ENCODE measurements at places on chromosomes 1 and 21. TPM values are rescaled to one million over a fixed set of nuclear protein-coding genes. Genes with fewer than 3 reads are reported as not detected.

DNA sequence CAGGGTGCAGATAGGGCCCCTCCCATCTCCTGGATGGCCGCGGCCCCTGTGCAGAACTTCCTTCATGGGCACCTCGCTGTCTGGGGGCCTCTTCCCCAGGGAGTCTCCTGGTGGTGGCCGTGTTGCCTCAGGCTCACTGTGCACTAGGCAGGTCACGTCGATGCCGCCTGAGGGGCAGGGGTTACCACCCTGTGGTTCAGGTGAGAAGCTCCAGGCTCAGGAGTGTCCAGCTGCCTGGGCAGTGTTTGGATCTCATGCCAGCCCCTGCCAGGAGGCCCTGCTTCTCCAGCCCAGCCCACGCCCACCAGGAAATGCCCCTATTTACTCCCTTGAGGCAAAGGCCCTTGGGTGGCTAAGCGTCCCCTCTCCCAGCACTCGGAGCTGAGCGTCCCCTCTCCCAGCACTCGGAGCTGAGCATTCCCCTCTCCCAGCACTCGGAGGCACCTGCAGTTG, 2.1 kb downstream of the ITGB2 start:
- DNase-seq = no peak

DNA sequence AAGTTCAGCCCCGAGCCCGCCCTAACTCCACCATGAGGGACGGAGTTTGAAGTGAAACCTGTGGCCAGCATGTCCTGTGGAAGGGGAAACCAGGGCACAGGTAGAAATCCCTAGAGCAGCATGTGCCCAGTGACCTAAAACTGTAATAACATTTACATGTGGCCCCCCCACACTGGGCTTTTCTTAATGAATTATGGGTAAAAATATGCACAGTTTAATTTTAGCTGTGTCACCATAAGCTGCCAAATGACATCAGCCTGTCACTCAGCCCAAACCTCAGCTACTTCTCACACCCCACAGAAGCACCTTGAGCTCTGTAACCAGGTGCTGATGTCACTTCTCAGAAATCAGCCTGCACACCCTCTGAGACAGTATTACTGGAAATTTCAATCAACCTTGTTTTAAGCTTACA, 50.0 kb upstream of the SLC19A1 start:
- no peak for DNase-seq

- no peak for DNase-seq
Measured at GRCh38 chr1:58233729-58234128, 312.8 kb downstream of the OMA1 start.

DNA sequence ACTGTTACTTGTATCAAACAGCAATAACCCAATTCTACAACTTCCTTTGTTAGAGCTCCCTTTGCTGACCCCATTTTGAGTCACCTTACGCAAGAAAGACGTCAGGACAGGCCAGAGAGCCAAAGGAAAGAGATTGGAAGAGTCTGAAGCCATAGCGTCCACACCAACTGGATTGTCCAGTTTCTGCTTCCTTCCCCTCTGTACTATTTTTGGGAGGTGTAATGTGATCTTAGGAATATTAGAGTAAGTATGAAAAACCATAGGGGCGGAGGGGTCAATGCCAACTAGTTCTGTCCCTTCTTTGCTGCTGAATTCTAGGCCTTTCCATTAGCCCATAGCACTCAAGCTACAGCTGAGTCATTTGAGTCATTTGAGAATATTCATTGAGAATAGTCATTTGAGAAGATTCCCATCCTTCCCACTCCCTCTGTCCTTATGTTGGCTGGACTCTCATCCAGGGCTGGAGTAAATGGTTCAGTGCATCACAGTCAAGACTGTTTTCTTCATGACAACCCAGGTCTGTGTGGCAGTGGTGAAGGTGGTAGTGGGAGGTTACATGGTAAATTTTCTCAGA, 14.8 kb upstream of the NFIA start:
- DNase-seq = no peak

The ABCA4 gene
- not detected for total RNA-seq

The OBSCN gene
- total RNA-seq = 14.3 TPM

The CA6 gene
- total RNA-seq = not detected

The LRRIQ3 gene
- 2.6 TPM for total RNA-seq

Measured in NCI-H460 (cell line).